ENCODE measurements at places on chromosomes 4 and X.

DNA sequence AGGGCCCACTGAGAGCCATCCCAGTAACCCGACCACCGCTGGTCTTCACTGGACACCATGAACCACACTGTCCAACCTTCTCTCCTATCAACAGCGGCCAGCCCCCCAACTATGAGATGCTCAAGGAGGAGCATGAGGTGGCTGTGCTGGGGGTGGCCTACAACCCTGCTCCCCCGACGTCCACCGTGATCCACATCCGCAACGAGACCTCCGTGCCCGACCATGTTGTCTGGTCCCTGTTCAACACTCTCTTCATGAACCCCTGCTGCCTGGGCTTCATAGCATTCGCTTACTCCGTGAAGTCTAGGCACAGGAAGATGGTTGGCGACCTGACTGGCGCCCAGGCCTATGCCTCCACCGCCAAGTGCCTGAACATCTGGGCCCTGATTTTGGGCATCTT lies 423.8 kb upstream of the EPHA5 start:
- no peak for DNase-seq

GRCh38 chr4:102477657-102478056 lies 23.5 kb upstream of the NFKB1 start:
- DNase-seq = no peak

DNA sequence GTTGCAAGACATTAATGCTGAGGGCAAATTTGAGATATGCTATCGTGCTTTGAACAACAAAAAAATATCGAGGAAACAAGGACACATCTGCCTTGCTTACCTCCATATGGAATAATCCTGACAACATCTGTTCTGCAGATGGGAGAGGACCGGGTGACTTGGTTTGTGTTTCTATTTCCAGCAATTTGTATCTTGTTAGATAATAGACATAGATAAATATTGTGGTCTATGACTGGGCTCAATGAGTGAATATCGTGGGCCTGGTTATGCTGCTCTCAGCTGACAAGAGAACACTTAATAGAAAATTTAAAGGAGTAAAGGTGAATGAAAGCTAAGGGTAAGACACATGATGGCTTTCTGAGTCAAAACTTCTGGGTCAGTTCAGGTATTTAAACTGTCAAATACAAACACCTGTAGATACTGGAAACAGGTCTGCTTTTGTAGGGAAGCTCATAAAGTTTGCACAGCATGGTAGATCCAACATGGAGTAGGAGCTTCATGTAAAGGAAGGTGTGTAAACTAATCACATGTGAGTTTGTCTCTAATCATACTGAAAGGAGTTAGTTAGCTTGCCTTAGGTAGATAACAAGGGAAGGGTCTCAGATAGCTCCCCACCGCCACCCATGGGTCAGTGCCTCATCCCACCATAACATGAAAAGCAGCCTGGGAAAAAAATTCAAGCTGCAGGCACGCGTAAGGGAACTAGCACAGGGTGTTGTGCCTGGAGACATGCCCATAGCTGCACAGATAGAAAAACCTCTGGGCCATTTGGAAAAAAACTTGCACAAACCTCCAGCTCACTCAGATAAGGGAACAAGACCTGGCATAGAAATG lies 904.1 kb upstream of the EPHA5 start:
- no peak for DNase-seq

- no peak for DNase-seq
These were observed 92.2 kb downstream of the LPAR4 start for GRCh38 chrX:78839711-78840110.

DNA sequence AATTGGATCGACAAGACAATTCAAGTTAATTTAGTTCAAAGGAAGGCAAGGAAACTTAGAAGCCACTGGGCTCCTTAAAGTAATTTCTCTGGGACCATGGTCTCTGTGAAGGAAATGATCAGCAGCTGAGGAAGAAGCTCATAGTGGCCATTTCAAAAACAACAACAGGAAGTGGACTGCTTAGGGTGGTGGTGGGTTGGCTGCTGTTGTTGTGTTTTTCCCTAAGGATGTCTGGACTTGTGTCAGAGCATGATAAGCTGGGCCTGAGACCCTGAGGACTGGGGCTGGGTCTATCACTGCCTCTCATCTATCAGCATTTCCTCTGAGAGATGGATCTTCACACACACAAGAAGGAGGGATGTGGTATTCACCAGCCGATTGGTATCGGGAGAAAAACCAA lies 18.3 kb downstream of the KDR start:
- no peak for DNase-seq
